ENCODE measurements at places on chromosomes 4 and X. TPM values are rescaled to one million over a fixed set of nuclear protein-coding genes. Genes with fewer than 3 reads are reported as not detected.

Gene CLCN4
- total RNA-seq = 0.11 TPM

- no peaks in the 10 kb centered on the region for H3K36me3 ChIP-seq
- H3K4me3 ChIP-seq = no peak overlapping the region
- no peak overlapping the region for H3K27ac ChIP-seq
- H3K27me3 ChIP-seq = no peaks in the 10 kb centered on the region
Observed at GRCh38 chrX:5775846-5776430, 452.7 kb downstream of the NLGN4X start.

GRCh38 chr4:40629401-40630334, at the start of gene RBM47:
Gene RBM47 (minus strand): TSS chr4:40629864. CDS start chr4:40438893, 190,971 bp downstream.
- no peak within 1 kb of the TSS for H3K4me3 ChIP-seq
- H3K27ac ChIP-seq = no peak within 1 kb of the TSS
- H3K4me1 ChIP-seq = no peaks in the 10 kb centered on the region

GRCh38 chr4:21009956-21010355, 309.7 kb downstream of the PACRGL start:
- H3K27ac ChIP-seq = no peak overlapping the region
- DNase-seq = no peak
- no peak overlapping the region for H3K4me3 ChIP-seq
- H3K27me3 ChIP-seq = no peaks in the 10 kb centered on the region

GRCh38 chr4:8422786-8423185, 17.7 kb downstream of the ACOX3 start:
- no peak for DNase-seq
- H3K27ac ChIP-seq = no peak overlapping the region
- H3K27me3 ChIP-seq = no peaks in the 10 kb centered on the region
- peaks cover 18% of the 10 kb centered on the region for H3K4me1 ChIP-seq
- H3K4me3 ChIP-seq = no peak overlapping the region
- no peaks in the 10 kb centered on the region for H3K36me3 ChIP-seq

Gene IQCM
- not detected for total RNA-seq

DNA sequence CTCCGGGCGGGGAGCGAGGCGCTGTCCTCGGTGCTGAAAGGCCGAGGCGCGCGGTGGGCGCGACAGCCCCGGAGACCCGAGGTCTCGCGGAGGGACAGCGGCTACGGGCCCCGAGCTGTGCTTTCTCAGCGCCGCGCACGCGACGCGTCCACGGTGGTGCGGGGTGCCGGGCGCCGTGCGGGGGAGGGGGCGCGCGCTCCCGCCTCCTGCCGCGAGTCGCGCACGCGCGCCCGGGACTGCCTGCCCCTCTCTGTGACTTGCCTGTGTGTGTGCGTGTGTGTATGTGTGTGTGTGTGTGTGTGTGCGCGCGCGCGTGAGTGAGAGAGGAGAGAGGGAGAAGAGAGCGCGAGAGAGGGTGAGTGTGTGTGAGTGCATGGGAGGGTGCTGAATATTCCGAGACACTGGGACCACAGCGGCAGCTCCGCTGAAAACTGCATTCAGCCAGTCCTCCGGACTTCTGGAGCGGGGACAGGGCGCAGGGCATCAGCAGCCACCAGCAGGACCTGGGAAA, at the start of gene GRIA2:
Gene GRIA2 (plus strand): TSS at position 358 of the 511 bp plus-strand sequence. CDS start 315 bp downstream, outside the sequence.
- no peaks in the 10 kb centered on the region for H3K4me1 ChIP-seq
- no peak within 1 kb of the TSS for H3K4me3 ChIP-seq
- H3K27ac ChIP-seq = no peak within 1 kb of the TSS
- DNase-seq = peak; percentile 4
- H3K27me3 ChIP-seq = no peaks in the 10 kb centered on the region

DNA sequence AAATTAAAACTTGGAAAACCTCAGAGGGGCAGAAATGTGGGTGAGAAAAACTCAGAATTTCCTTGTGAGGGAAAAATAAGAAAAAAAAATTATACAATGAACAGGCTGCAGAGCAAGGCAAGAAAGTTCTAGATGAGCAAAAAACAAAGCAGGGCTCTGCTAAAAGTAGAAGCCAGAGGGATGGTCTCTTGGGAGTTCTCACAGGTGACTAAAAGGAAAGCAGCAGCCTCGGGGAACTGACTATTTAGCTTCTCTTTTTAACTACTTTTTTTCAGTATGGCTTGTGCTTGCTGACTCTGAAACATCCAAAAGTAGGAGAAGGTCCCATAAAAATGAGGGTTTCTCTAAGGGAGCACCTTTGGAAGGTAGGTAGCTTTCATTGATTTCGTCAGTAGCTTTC, 36.4 kb downstream of the PCDH19 start:
- no peaks in the 10 kb centered on the region for H3K36me3 ChIP-seq
- H3K4me3 ChIP-seq = no peak overlapping the region
- H3K27ac ChIP-seq = no peak overlapping the region
- no peak for DNase-seq
- H3K4me1 ChIP-seq = no peaks in the 10 kb centered on the region

GRCh38 chr4:131635191-131635590, 1513.9 kb upstream of the PCDH10 start:
- no peak for DNase-seq
- no peak overlapping the region for H3K27ac ChIP-seq
- H3K4me3 ChIP-seq = no peak overlapping the region
- H3K4me1 ChIP-seq = no peaks in the 10 kb centered on the region

Data from K562 (cell line).